ENCODE measurements at places on chromosomes 5 and 9. TPM values are rescaled to one million over a fixed set of nuclear protein-coding genes. Genes with fewer than 3 reads are reported as not detected.
A peak's percentile ranks its signal among the peaks of the same experiment; 100 is the strongest.

- DNase-seq: peak; percentile 62
Observed at GRCh38 chr5:79020861-79021561, 35.9 kb upstream of the ARSB start.

GRCh38 chr5:377326-377981 lies 55.9 kb downstream of the AHRR start:
- DNase-seq: no peak

GRCh38 chr5:6729386-6730310 lies 16.4 kb downstream of the TENT4A start:
- no peak for DNase-seq

DNA sequence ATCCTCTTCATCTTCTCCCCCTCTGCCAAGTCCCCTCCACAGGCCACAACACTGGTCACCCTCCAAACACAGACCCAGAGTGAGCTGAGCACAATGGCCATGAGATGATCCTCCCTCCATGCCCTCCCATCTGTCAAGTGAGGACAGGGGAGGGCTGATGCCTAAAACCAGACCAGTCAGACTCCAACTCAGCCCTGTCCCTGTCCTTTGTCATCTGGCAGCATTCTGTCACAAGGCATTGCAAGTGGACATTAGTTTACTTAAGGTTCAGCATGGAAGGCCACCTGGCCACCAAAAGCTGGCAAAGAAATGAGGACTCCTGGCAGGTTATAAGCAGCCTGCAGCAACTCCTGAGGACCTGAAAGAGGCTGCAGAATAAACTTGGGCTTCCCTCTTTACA lies 136.2 kb upstream of the SLC30A5 start:
- no peak for DNase-seq

DNA sequence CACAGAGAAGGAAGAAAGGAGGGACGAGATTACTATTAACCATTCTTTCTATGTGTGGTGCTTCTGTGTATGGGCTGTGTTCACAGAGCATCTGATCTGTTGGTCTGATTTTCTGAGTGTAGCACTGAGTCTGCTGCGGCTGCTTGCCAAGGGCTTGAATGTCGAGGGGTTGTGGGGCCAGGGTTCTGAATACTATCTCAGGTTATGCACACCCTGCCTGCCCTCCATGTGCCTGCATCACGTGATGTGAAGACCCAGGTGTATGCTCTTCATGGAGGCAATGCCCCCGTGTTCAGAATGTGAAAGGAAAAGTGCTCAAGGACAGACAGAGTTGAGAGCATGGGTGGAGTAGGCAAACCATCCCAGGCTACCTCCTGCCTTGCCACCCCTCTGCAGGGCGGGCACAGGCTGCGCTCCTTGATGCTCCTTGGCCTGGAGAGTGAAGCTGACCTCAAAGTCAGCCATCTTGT lies 254.9 kb downstream of the FANCC start:
- no peak for DNase-seq

DNA sequence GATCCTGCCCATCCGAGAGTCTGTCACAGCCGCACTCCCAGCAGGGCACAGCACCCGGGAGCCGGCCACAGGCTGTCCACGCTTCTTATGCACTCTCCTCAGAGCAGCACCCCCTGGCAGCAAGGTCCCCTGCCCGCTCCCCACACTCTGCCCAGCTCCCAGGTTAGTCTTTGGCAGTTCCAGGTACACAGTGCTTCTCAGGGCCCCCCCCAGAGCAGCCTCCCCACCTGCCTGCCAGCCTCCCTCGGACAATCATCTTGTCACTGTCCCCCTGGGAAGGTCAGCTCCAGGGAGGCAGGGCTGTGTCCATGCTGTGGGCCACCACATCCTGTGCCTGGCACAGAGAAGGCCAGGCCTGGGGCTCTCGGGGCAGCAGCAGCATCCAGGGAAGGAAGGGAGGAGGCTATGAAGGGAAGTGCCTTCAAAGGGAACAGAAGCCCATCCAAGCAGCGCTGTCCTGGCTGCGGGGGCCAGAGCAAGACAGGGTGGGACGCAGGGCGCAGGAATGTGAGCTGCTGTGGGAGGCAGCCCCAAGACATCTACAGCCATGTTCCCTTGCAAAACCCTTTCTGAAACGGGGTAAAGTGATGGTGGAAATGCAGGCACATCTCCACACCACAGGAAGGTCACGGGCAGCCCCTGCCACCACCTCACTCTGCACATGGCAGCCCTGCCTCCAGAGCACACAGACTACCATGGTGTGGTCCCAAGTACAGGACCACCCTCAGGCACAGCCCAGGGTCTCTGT lies 68.6 kb upstream of the ADAMTS2 start:
- DNase-seq: no peak

- peak; percentile 68 for DNase-seq
Observed at GRCh38 chr5:94691949-94692348, 73.5 kb downstream of the SLF1 start.

DNA sequence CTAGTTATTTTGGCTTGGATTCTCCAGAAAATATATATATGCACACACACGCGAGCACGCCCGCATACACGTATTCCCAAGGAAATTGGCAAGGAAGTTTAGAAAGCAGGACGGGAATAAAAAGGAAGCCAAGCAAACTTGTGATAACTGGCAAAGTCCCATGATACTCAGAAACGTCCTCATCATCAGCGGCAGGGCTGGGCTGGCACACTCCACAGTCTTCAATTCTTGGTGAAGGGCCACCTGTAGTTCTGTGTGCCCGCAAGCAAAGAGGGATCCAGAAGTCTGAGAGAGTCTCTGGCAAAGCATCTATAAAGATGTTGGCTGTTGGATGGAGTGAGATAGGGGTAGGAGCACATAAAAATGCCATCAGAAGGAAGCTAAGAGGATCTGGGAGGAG lies 289.3 kb upstream of the CTNND2 start:
- no peak for DNase-seq

DNA sequence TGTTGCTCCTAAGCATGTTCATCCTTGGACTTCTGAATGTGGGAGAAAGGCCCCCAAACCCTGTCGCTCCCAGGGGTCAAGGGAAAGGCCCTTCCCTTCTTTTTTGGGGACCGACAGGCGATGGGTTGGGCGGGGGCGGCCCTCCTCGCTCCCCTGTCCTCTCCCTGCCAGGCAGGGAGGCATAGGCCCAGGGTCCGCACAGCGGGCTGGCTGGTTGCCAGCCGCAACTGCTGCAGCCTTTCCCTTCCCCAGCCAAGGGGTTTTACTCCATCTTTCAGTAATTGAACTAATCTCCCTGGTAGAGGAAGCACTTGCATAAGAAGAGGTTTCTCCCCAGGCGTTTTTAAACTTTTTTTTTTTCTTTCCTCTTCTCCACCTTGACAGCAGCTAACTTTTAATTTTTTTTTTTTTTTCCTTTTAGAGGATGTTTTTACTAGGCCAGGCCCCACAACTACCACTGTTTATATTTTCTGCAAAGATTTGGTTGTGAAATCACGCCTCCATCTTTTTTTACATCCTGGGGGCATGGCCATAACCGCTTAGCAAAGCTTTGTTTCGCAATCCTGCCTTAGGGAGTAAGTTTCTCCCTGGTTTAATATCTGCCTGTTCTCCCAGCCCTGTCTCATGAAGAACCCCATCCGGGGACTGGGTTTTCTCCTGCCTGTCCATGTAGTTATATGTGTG lies 216.9 kb upstream of the ZNF608 start:
- peak; percentile 91 for DNase-seq

DNA sequence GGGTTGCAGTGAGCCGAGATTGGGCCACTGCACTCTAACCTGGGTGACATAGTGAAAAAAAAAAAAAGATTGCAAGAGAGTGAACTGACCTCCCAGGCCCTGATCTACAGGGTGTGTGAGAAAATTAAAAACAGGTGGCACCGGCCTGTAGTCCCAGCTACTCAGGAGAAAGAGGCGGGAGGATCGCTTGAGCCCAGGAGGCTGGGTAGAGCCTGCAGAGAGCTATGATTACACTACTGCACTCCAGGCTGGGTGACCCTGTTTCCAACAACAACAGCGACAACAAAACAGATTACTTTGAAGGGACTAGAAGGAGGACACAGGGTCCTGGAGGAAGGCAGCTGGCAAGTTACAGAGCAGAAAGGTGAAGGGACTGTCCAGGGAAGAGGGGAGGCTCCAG lies 42.2 kb upstream of the FABP6 start:
- DNase-seq: peak; percentile 30

- DNase-seq: no peak
Observed at GRCh38 chr5:136242136-136242535, 49.2 kb upstream of the SMIM32 start.

GRCh38 chr9:129208207-129209032 lies 30.4 kb upstream of the IER5L start:
- DNase-seq: no peak

DNA sequence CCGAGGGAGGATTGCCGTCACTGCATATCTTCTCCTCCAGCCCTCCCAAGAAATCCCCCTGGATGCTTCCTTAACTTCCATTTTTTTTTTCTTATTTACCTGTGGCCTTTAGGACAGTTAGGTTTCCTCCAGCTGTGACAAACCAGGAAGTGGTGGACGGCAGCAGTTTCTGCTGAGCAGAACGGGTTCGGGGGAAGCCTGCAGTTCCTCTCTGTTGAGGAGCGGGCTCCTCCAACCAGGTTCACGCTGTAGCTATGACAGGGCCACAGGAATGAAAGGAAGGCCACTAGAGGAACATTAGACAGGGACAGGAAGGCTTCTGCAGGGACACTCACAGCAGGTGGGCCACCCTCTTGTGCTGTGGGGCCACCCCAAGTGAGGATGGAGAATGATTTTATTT lies 76.7 kb upstream of the SYK start:
- DNase-seq: no peak

- DNase-seq: no peak
Observed at GRCh38 chr5:130155345-130156011, 251.2 kb downstream of the CHSY3 start.

DNA sequence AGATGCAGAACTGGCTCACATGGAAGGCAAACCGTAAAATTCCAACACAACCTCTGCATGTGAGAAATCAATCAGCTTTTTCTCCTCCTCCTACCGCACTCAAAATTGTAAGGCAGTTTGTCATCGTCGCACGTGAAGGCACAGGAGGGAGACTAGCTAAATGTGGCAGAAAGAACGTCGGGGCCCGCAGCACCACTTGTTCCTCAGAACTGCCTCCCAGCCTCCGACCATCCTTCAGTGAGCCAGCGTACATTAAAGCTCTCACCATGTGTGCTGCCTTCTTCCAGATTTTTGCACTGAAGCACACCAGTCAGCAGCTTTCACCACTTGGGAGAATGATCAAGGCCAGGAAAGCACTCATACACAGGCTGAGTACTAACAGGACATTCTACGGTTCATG lies 105.9 kb downstream of the RFX3 start:
- DNase-seq: no peak

DNA sequence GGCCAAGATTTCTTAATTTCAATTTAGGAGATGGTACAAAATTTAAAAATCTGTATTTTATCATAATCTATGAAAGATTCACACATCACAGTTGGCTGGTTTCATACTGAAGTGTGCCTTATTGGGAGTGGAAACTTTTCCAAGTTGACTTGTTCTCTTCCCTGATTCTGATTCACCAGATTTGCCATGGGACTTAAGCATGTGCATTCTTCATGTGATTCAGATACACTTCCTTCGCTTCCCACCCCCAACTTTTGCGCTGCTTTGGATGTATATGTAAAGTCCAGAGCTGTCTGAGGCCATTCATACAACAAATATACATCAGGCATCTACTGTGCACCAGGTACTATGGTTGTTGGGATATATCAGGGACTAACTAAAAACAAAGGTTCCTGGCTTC lies 34.4 kb downstream of the CPEB4 start:
- no peak for DNase-seq

GRCh38 chr5:33336891-33337636 lies 103.7 kb upstream of the TARS1 start:
- no peak for DNase-seq

DNA sequence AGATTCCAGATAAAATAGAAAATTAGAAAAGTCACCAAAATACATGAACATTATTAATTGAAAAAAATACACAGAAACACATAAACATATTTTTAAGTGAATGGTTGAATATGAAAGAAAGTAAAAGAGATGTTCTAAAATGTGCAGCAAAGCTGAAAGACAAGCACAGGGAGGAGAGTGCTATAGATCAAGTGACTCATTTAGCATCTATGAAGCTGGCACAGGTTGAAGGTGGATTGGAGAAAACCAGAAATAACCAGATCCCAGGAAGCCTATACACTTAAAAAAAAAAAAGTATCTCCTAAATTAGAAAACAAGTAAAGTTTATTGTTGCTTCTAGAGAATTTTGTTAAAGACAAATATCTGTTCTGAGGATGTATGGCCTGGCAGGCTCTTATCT lies 338.9 kb downstream of the CDH12 start:
- no peak for DNase-seq

- DNase-seq: no peak
Observed at GRCh38 chr9:112858625-112859147, 32.0 kb downstream of the SLC46A2 start.

- no peak for DNase-seq
Observed at GRCh38 chr5:115545351-115545882, 842 bp upstream of the FEM1C start.

DNA sequence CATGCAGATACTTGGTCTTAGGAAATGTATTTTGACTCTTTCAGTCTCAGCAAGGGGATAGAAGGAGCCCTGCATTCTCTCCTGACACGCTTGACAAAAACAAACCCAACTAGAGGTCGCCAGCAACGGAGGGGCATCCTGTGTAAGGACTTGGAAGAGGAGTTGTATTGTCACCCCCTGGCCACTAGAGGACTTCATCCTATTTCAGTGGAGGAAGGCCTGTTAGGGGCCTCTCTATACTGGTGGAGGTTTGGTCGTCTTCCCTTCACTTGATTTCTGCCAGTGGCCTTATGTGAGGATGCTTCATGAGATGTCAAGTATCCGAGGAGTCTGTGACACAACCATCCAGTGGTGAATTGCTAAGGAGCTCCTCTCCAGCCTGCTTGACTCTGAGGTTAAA lies 122.8 kb upstream of the STC2 start:
- DNase-seq: peak; percentile 37

DNA sequence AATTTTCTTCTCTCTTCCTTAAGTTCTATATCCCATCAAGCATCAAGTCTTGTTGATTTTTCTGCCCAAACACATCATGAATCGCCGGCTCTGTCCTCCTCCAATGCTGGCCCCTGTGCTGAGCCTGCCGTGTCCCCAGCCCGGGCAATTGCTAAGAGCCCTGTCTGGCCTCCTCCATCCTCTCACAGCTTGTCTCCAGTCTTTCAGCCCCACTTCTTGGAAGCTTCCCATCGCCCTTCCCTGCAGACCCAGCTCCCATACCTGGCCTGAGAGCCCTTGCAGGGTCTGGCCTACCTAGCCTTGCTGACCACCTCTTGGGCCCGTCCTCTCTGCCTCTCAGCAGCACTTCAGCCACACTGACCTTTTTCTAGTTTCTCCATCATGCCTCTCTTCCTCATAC lies 61.9 kb downstream of the COL15A1 start:
- no peak for DNase-seq

PCDHA9 gene
- not detected for total RNA-seq

IFNE gene
- total RNA-seq: 0.72 TPM

QRFP gene
- not detected for total RNA-seq

PIP5K1B gene
- total RNA-seq: not detected

CSF1R gene
- 4.3 TPM for total RNA-seq

TGFBR1 gene
- total RNA-seq: 51.5 TPM

HSD17B3 gene
- not detected for total RNA-seq

ADAMTS19 gene
- total RNA-seq: not detected

AQP7 gene
- not detected for total RNA-seq

SCGB3A2 gene
- total RNA-seq: not detected

COL15A1 gene
- total RNA-seq: 20.2 TPM

CBY3 gene
- not detected for total RNA-seq

SPATA31A3 gene
- total RNA-seq: not detected

EMB gene
- total RNA-seq: 0.59 TPM

PCDHB11 gene
- 0.20 TPM for total RNA-seq

NPR2 gene
- 14.7 TPM for total RNA-seq

MYMK gene
- total RNA-seq: not detected
